Left renal cortex interstitium (tissue), 4 donors: ENCODE measurements at places on chromosomes 12 and 14.

DNA sequence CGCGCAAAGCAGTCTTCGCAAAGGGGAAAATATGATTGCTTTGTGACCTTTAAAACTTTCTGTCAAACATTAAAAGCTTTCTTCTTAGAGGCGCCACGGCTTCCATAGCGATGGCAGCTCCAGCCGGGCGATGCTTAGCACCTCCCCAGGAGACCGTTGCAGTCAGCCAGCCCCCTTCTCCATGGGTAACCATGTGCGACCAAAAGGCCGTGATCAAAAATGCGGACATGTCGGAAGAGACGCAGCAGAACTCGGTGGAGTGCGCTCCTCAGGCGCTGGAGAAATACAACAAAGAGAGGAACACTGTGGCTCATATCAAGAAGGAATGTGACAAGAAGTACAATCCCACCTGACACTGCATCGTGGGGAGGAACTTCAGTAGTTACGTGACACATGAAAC is 12.7 kb upstream of the STON2 start:
- DNase-seq = no peak

GRCh38 chr14:66965831-66966230 is 223.4 kb upstream of the GARIN2 start:
- DNase-seq = no peak

DNA sequence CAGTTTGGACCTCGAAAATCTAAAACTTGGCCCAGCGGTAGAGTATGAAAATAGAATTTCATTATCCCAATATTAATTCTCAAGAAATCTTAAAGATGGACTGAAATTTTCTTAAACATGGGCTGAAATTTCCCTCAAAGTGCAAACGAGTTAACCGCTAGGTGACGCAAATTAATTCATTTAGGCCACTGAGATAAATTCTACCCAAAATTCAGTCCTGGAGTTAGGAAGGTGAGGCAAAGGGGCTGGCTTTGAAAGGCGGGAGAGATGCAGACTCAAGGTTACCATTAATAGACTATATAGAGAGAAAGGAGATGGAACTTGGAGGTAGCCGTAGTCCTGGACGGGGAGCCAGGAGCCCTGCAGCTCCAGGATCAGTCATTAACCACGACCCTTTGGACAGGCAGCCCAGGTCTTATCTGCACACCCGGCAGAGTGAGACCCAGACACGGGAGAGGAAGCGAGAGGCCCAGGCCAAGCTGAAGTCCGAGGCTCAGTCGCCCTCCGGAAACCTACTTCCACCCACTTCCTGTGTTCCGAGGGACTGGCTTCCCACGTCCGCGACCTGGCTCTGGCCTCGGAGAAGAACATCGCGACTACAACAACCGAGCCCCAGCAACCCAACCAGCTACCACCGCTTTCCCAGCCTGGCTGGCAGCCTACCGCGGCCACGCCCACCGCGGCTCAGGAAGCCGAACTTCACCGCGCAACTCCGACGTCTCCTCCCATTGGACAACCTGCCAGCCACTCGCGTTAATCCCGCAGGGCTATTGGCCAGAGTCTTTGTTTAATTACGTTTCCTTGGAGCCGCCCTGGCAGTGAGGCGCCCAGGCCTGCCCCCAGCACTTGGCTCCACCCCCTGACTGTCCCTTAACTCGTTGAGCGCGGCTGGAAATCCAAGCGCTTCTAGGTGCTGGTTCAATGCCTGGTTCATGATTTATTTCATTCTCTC is at the start of gene EFCAB11:
EFCAB11 (minus strand) TSS at position 661 of the 952 bp plus-strand sequence; CDS start at position 591, 70 bp downstream.
- DNase-seq = peak; percentile 98

GRCh38 chr12:4621511-4621910 is 27.3 kb downstream of the AKAP3 start:
- DNase-seq = no peak

DNA sequence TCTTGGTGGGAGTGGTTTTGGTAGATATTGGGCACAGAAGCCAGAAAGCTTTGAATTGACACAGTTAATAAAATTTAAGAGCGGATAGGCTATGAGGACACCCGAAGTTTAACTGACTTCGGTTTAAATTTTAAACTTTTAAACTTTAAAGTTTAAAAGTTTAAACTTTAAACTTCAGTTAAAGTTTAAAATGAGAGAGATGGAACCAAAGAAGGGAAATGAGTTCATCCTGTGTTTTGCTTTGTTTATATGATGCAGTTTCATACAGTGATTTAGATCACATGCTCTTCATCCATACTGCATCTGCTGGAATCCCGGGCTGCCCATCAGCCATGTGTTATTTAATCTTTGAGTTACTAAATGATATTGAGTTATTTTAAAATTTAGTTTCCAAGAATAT is 27.2 kb upstream of the LRRK2 start:
- no peak for DNase-seq

GRCh38 chr12:68633614-68634558 is 23.2 kb downstream of the RAP1B start:
- DNase-seq = no peak

DNA sequence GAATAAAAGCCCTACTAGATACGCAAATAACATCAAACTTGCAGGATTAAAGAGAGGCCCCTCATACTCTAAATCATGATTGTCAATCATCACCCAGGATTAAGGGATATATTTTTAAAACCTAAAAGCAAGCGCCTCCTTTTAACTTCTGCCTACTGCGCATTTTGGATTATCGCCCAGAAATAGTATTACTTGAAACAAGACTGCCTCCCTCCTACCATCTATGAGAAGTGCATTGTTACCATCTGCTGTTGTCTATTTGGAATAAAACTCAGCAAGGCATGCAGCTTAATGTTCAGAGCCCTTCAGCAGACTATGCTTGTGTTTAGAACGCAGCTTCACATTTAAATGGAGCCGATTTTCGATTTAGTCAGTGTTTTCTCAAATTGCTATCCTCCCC is 79.6 kb downstream of the EXOC5 start:
- peak; percentile 2 for DNase-seq

DNA sequence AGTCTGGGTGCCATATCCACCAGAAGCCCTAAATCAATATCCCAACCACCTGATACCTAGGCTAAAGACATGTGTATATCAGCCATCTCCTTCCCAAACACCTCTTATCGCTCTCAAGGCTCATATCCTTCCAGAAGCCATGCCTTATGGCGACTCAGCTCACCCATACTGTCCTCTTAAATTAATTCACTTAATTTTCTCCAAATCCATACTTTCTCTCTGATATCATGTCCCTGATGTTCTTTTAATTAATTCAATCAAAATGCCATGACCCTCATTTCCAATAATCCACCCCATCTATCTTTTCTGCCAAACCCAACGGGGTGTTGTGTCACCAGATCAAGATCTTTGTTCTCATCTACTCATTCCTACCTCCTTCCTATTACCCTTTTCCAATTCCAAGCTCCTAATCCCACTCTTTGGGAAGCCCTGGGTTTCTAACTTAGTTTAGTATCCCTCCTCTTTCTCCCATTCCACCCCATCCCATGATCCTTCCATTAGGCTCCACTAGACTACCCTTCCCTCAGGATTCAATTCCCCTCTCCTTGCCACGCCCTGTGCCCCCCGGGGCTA is 723 bp downstream of the ATF7 start:
- DNase-seq = no peak

- no peak for DNase-seq
These were observed 27.1 kb upstream of the SLC17A8 start for GRCh38 chr12:100329800-100330199.

DNA sequence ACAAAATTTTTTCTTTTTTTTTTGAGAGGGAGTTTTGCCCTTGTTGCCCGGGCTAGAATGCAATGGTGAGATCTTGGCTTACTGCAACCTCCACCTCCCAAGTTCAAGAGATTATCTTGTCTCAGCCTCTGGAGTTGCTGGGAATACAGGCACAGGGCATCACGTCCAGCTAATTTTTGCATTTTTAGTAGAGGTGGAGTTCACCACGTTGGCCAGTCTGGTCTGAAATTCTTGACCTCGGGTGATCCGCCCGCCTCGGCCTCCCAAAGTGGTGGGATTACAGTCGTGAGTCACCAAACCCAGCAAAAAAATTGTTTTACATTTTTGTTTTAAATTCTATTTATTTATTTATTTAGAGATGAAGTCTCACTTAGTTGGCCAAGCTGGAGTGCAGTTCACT is 4.7 kb upstream of the SLC2A14 start:
- no peak for DNase-seq

- DNase-seq = no peak
These were observed 26.6 kb downstream of the MBIP start for GRCh38 chr14:36293824-36294223.

DNA sequence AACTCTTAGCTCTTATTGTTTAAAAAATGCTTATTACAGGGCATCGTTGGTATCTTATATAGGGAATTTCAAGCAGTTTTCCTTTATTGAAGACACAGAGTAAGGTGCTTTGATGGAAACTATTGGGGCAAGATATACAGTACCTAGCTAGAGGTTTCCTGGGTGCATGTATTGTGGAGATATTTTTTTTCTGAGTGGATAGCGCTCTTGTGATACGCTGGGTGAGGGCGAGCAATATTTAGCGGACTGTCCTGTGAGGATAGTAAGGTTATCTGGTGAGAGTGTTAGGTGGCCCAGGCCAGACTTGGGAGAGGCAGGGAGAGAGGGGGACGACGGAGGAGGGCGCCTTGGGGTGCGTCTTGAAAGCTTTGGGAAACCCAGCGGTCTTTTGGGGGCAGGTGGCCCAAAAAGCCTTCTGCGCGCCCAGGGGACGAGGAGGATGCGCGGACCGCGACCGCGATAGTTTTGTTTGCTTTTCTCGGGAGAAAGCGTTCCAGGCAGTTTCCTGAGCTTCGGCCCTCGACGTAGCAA is 596 bp upstream of the BICD1 start:
- no peak for DNase-seq

DNA sequence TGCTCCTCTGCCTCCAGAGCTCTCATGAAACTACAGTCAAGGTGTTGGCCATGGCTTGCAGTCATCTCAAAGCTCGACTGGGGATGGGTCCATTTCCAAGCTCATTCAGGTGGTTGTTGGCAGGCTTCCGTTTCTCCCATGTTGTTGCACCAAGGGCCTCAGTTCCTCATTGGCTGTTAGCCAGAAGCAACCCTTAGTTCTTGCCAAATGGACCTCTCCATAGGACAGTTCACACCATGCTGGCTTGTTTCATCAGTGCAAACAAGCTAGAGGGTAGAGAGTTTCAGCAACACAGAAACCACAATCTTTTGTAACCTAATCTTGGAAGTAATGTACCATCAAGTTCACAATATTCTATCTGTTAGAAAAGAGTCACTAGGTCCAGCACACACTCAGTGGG is 22.7 kb upstream of the PPM1A start:
- DNase-seq = no peak

DNA sequence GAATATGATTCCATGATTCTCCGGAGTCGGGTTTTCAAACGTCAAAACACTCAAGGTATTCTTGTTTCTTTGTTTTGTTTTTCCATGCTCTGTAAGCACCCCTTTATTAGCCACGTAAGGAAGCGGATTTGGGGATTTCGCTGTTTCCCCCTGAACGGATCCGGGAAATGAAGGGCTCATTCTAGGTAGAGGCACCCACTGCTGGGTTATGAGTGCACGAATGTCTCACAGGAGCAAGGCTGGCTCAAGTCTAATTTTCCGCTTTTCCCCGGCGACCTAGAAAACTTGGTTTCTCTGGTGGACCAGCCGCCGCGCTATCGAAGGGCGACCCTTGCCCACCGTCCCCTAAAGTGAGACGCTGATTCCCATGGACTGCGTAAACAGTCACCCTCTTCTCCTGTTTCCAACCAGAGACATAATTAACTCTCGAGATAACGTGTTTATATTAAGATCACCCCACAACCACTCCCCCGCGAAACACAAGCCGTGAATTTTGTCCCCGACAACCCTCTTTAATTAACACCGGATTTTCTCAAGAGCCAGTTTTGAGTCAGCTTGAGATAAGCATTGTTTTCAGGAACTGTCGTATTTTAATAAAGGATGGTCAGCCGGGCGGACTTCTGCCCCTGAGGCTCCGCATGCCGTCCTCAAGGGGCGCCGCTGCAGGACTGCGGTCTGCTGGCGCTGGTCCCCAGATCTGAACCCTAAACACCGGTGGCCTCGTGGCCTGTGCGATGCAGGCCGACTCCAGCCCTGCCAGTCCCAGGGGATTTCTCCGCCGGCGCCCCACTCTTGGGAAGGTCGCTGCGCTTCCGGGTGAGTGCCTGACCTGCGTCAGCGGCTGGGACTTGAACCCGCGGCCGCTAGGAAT is 515 bp upstream of the ABCC9 start:
- DNase-seq = peak; percentile 67

DNA sequence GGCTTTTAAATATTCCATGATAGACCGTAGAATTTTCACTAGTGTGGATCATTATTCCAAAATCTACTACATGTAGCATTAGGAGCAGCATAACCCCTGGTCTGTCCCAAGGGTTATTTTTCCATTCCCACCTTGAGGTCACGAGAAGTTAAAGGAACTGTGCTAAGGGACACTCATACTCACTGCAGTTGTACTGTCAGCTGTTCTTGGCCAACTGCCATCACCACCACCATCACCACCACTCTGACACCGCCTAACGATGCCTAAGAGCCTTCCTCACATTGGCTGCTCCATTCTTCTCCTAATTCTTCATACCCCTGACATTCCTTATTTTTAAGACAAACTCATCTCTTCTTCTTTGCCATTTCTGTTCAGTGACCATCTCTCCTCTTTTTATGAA is 13.4 kb upstream of the PTGDR start:
- no peak for DNase-seq

- DNase-seq = no peak
These were observed 263.1 kb upstream of the CRY1 start for GRCh38 chr12:107356266-107356936.

DNA sequence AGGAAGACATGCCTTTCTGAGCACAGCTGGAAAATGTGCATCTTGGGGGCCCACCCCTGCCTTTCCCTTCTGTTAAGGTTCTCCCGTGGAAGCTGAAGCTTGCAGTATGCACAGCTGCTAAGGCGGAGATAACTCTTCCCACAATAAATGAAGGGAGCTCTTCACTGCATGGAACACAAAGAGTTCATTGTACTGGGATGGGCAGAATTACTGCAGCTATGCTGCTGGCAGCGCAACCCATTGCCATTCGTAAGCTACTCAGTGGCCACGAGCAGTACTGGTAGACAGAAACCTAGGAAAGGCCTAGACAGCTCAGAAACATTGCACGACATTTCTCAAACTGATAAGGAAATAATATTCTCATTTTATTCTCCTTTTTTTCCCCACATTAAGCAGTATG is 310.2 kb downstream of the MDGA2 start:
- no peak for DNase-seq

DNA sequence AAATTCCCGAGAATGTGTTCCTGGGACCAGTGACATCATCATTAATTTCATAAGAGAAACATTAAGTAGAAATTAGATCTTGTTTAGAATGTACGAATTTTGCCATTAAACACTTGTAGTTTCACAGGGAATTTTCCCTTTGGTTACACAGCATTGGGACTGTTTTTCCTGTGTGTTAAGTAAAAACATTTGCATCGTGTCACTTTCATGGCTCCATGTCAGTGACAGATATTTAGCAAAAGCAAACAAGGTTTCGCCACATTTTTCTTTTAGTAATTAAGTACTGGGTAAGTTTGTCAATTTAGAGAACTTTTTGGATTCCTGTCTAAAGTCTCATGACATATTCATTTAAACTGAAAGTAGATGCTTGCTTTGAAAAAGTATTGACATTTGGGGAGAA is 45.5 kb upstream of the OVCH1 start:
- no peak for DNase-seq
